ENCODE measurements at places on chromosomes 12 and 14. TPM values are rescaled to one million over a fixed set of nuclear protein-coding genes. Genes with fewer than 3 reads are reported as not detected.

The KRT71 gene
- not detected for total RNA-seq

The KRT75 gene
- not detected for total RNA-seq

The MYH6 gene
- total RNA-seq = 0.03 TPM

The PTPRR gene
- 0.85 TPM for total RNA-seq

The PDE3A gene
- 0.22 TPM for total RNA-seq

DNA sequence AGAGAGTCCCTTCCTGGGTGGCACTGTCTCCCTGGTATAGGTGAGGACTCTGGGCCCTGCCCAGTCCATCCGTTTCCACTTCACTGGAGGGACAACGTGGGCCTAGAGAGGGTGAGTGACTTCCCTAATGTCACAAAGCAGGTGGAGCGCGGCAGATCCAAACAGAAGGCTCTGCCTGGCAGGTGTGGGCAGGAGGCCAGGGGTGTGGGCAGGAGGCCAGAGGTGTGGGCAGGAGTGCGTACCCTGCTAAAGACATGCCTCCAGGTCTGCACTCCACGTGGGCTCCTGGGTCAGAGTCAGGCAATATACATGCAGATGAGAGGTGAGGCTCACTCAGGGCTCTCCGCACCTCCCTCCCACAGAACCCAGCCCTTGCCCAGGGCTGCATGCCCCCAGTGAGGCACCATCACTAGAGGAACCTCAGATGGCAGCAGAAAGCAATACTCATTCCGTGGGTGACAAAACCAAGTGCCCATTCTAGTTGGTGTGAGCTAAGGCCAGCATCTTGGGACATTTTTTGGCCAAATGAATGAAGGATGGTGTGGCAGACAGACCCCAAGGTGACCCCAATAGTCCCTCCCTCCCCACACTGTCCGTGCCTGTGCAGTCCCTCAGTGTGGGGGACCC lies 271.6 kb upstream of the RTL1 start:
- DNase-seq = no peak

GRCh38 chr12:57575771-57576612 lies 15.0 kb upstream of the PIP4K2C start:
- DNase-seq = no peak

DNA sequence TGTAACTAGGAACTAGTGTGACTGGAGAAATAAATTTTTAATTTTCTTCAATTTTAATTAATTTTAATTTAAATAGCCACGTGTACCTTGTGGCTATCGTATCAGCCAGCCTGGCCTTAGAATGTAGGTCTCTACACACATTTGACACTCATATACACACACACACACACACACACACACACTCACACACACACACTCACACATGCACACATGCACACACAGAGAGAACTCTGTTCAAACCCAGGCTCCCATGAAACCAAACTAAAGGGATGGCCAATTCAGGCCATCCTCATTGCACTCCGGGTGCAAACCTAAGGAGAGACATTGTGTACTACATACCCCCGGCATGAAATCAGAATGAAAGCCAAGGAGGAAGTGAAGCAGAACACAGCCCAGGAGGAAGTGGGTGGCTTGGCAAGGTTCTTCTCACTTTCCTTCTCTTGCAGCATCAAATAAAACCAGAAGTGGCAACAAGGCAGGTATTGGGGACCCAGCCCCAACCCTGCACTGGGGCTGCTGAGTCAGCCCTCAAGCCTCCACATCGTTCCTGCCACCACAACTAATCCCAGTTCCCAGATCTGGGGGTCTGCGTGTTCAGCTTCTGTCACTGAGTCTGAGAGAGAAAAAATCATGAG lies 26.2 kb upstream of the CHPT1 start:
- no peak for DNase-seq

- no peak for DNase-seq
Observed at GRCh38 chr14:86619726-86620125, 1089.8 kb downstream of the FLRT2 start.

- peak; percentile 81 for DNase-seq
Observed at GRCh38 chr14:100900837-100901390, 2.6 kb downstream of the RTL1 start.

- DNase-seq = no peak
Observed at GRCh38 chr14:102579696-102580549, 12.5 kb upstream of the RCOR1 start.

DNA sequence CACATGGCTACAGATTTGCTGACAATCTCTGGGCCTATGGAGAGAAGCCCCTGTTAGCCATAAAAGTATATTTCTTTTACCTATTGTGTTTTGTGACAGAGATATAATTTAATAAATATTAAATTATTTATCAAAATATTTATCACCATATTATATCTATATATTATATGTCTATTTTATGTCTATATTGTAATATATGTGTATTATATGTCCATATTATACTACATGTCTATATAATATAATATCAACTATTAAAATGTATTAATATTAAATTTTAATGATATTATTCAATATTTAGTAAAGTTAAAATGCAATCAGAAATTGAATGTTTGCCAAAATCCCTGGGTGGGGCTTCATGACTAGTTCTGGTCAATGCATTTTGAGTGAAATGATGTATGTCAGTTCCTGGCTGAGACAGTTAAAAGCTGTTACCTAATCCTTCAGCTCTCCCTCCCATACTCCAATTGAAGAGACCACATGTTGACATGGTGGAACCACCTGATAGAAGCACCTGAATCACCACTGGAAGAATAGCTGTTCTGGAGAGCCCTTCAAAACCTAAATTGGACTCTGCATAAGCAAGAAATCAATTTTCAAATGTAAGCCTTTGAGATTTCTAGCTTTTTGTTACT lies 357.3 kb upstream of the DDHD1 start:
- no peak for DNase-seq

All from H7 (cell line).